NCI-H524 (cell line): ENCODE measurements at places on chromosomes 13 and 19.

GRCh38 chr19:32650671-32651070, 24.3 kb downstream of the ANKRD27 start:
- DNase-seq: no peak

GRCh38 chr19:15159251-15159650, 41.5 kb downstream of the NOTCH3 start:
- no peak for DNase-seq

- DNase-seq: no peak
These were observed 1189.2 kb downstream of the EFNB2 start for GRCh38 chr13:105346141-105346775.

GRCh38 chr19:3162418-3163229, 15.9 kb upstream of the S1PR4 start:
- no peak for DNase-seq

DNA sequence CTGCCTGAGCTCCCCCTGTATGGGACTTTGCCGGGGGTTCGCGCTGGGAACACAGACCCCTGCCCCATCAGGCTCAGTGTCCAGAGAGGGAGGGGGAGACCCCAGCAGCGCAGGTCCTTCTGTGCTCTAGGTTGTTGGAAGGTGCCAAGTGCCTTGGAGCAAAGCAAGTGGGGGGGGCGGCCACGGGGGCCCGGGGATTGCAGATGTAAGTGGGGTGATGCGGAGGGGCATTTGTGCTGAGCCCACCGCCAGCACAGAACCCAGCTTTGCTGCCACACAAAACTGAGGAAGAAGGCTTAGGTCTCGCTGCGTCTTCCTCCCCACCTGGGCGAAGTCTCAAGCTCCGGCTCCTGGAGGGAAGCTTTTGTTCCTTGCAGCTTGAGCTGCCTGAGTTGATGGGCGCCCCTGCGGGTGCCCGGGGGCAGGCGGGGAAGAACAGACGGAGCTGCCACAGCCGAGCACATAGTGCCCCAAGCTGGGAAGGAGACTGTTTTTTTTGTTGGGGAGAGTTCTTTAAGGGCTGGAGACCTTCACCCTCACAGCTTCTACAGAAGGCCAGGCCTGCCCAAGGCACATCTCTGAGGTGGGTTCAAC, 1.5 kb upstream of the NTN5 start:
- DNase-seq: no peak

- DNase-seq: peak; percentile 62
These were observed 33.0 kb downstream of the CRYL1 start for GRCh38 chr13:20492641-20493040.

- DNase-seq: no peak
These were observed 6.1 kb downstream of the SAFB start for GRCh38 chr19:5628919-5629481.

DNA sequence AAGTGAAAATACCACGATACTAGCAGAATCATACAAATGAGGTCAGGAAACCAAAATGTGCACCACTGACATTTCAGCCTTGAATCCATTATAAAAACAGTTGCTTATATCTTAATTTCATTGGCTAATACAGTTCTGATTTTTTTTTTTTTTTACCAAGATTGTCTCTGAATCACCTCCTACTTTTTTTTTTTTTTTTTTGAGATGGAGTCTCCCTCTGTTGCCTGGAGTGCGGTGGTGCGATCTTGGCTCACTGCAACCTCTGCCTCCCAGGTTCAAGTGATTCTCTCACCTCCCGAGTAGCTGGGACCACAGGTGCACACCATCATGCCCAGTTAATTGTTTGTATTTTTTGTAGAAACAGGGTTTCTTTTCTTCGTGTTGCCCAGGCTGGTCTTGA, 270.2 kb downstream of the LMO7 start:
- no peak for DNase-seq

DNA sequence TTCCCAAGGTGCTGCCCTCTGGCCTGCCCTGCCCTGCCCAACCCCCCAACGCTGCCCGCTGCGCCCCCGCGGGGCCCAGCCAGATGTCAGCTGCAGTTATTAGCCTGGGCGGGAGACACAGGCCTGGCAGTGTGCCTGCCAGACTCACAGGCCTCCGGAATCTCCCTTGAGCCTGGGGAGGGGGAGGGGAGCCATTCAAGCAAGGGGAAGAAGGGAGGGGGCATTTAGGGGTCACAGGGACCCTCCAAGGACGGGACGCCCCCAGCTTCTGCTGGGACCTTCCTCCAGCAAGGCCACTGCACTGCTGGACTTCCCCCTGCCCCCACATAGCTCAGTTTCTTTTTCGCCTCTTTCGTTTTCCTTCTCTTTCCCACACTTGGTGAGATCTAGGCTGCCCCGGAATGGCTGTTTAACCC, 2.6 kb upstream of the JUNB start:
- peak; percentile 86 for DNase-seq

- DNase-seq: no peak
These were observed 196.3 kb downstream of the LHFPL6 start for GRCh38 chr13:39406688-39407087.

- DNase-seq: no peak
These were observed 18.1 kb downstream of the CLEC4M start for GRCh38 chr19:7781157-7781556.

DNA sequence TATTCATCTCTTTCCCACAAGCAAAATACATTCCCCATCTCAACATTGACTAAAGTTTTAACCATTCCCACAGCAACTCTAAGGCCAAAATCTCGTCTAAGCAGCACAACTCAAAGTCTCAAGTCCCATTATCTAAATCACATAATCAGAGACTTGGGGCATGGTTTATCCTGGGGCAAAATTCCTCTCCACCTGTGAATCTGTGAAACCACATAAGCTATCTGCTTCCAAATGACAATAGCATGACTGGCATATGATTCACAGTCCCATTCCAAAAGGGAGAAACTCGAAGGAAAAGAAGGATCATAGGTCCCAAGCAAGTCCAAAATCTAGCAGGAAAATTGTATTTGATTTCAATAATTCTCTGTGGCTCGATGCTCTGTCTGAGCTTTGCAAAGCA, 73.0 kb downstream of the ANKRD10 start:
- DNase-seq: no peak

DNA sequence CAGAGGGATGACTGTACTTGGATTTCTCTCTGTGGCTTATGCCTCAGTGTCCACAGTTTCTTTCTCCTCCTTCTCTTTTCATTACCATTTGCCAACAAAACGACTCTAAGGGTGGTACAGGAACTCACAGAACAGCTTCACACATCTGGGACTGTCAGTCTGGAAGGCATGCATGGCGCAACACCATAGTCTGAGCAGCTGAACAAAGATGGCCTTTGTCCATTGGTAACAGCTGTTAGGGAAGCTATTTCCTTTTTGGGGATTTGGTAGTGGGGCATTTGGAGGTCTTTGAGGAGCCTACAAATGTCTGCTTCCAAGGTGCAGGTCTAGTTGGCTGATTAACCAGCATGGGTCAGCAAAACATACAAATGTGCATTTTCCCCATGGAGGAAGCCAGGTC, 81.4 kb upstream of the PCDH8 start:
- DNase-seq: no peak

- no peak for DNase-seq
These were observed 197.0 kb downstream of the MZT1 start for GRCh38 chr13:72530471-72530870.

- no peak for DNase-seq
These were observed 347.2 kb downstream of the ZNF536 start for GRCh38 chr19:30719189-30719998.

GRCh38 chr13:98888222-98888889, 89.5 kb downstream of the DOCK9 start:
- DNase-seq: no peak

GRCh38 chr13:86601351-86601750, 802.1 kb upstream of the SLITRK6 start:
- DNase-seq: no peak

DNA sequence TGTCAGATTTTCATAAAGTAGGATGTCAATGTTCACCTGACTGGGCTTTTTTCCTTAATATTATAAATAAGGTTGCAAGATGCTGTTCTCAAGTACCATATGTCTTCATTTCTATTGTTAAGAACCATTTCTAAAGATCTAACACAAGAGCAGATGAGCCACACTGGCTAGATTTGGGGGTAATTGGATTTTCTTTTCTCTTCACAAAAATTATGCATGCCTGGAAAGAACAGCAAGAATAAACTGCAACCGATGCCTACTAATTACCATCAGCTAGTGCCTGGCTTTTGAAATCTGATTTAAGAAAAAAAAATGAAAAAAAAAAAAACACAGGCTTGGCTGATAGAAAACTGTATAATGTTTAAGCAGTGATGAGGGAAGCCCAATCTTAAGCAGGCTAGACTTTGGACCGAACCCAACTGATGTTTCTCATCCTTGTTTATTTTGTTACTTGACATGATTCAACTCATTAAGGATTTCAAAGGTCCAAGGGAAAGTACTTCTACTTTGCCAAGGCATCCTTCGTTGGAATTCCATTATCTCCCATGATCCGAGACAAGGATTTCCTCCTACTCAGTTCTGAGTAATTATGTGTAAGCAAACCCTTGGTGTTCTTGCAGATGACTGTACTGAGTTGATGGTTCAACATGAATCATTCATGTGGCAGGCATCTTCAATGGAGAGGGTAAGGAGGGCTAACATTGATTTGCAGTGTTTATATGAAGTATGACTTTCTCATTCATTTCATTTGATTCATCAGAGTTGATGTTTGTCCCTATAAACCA, 300.5 kb downstream of the SPRY2 start:
- DNase-seq: peak; percentile 66

DNA sequence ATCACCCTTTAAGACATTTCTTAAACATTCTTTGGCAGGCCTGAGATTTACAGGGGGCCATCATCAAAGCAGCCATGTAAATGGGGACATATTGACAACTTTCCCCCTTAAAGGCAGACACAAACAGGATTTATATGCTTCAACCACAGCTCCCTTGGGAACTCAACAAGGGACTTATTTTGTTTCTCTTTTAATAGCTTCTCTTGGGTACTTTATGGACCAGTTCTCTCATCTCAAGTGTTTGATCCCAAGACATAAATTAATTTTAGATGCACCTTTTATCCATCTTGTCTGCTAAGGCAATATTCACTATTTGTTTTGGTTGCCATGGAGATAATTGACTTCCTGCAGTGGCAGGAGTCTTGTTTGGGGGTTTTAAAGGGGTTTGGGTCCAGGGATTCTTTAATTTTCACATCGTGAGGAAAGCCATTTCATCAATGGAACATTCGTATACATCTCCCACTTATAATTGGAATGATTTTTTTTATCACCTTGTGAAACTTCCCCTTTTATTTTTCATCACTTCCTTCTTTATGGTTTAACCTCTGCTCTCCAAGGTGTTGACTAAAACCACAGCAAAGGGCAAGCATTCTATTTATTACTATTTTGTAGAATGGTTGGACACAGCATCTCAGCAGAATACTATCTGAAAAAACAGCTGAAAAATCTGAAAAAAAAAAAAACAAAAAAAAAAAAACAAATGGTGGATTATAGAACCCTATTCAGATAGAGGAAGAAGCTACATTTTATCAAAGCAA, 726.0 kb downstream of the DIAPH3 start:
- DNase-seq: peak; percentile 8

- no peak for DNase-seq
These were observed 20.4 kb upstream of the TNFSF14 start for GRCh38 chr19:6690160-6690885.

- no peak for DNase-seq
These were observed 24.6 kb upstream of the SEMA6B start for GRCh38 chr19:4583961-4584669.

DNA sequence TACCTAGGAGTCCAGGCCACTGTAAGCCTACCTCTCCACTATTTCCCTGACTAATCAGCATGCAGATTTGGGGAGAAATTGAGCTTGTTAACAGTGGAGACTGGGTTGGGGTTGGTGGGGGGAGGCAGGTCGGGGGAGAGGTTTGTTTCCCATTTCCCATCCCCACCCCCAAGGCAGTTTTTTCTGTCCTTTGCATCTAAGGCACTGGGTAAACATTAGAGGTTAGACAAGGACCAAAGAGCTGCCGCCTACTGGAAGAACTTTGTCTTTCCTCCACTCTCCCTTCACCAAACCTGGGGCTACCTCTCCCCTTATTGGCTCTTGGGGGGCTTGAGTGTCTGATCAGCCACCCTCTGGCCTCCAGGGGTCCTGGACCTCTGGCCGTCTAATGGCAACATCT, 953 bp downstream of the KCNN4 start:
- no peak for DNase-seq

- DNase-seq: no peak
These were observed 655.5 kb downstream of the PCDH9 start for GRCh38 chr13:66574606-66575005.

- DNase-seq: no peak
These were observed 86.6 kb downstream of the SLC7A1 start for GRCh38 chr13:29508876-29509252.

DNA sequence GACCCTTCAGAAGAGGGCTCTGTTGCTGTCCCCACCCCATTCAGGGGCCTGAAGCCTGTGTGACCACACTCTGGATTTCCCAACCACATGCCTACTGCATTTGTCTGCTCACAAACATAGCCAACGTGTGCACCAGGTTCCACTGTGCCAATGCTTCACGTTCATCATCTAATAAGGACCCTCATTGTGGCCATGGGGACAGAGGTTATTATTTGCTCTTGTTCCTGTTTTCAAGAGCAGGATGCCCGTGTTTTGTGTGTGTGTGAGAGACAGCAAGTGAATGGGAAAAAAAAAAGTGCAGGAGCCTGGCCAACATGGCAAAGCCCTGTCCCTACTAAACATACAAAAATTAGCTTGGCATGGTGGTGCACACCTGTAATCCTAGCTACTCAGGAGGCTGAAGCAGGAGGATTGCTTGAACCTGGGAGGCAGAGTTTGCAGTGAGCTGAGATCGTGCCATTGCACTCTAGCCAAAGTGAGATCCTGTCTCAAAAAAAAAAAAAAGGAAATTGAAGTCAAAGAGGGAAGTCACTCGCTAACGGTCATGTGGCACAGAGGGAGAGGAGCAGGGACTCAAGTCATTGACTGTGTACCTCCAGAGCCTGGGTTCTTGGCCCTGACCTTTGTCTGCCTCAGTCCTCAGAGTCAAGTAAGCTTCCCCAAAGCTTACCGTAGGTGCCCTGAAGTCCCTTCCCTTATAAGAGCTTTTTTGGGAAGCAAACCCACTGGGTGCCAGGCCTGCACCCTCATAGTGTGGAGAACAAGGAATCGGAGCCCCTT, 6.9 kb downstream of the B3GNT8 start:
- DNase-seq: no peak

GRCh38 chr13:111183087-111183645, 68.1 kb downstream of the ARHGEF7 start:
- DNase-seq: no peak

GRCh38 chr19:49850221-49850486, 805 bp upstream of the PTOV1 start:
- no peak for DNase-seq

DNA sequence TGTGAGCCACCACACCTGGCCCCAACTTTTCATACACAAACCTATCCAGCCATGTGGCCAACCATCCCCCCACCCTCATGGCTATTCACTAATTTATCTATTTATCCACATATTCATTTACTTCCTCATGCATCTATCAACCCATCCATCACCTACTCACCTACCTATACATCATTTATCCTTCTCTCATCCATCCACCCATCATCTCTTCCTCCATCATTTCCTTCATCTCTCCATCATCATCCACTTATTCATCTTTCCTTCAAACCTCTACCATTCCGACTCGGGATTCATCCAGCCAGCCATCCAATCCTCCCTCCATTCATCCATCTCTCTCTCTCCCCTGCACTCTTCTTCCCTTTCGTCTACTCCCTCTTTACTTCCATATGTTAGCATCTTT, 54.6 kb downstream of the RYR1 start:
- DNase-seq: no peak

- DNase-seq: no peak
These were observed 202.9 kb upstream of the KLHL1 start for GRCh38 chr13:70311191-70311590.
